ENCODE measurements at places on chromosomes 13 and 19. TPM values are rescaled to one million over a fixed set of nuclear protein-coding genes. Genes with fewer than 3 reads are reported as not detected.

The MIER2 gene
- 12.7 TPM for total RNA-seq

The PTGIR gene
- 0.48 TPM for total RNA-seq

The CYP2A7 gene
- not detected for total RNA-seq

The PLEKHJ1 gene
- total RNA-seq, result 104 TPM

- no peak for DNase-seq
Measured at GRCh38 chr13:29802621-29803020, 47.8 kb downstream of the UBL3 start.

DNA sequence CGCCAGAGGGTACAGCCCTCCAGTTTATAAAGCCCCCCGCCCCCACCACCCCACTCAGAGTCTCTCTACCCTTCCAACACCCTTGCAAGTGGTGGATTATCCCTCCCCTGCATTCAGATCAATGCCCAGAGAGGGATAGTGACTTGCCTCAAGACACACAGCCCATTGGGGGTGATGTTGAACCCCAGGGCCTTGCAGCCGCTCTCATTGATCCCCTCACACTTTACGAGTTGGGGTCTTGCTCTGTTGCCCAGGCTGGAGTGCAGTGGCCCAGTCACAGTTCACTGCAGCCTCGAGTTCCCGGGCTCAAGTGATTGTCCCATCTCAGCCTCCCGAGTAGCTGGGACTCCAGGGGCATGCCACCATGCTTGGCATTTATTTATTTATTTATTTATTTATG, 11.2 kb downstream of the TLE2 start:
- no peak for DNase-seq

- no peak for DNase-seq
Measured at GRCh38 chr13:93660391-93661063, 433.9 kb downstream of the GPC6 start.

DNA sequence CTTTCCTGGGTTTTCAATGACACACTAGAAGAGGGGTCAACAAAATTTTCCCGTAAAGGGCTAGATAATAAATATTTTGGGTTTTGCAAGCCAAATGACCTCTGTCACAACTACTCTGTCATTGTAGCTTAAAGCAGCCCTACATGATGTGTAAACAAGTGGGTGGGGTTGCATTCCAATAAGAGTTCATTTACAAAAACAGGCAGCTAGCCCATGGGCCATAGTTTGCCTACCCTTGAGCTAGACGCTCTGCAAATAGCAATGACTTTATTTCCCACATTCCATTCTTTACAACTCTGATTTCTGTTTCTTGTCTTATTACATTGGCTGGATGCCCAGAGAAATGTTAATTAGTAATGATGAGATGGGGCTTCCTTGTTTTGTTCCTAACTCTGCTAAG, 76.0 kb downstream of the ZNF557 start:
- DNase-seq, result no peak
